Activated CD4-positive, alpha-beta T cell treated with anti-CD3 and anti-CD28 coated beads for 4 hours (primary cell): ENCODE measurements at places on chromosomes 5 and 9.

GRCh38 chr5:42872865-42873264 is 61.2 kb upstream of the SELENOP start:
- no peak for DNase-seq

GRCh38 chr5:36150676-36151433 is 832 bp downstream of the LMBRD2 start:
- DNase-seq = peak; percentile 9

DNA sequence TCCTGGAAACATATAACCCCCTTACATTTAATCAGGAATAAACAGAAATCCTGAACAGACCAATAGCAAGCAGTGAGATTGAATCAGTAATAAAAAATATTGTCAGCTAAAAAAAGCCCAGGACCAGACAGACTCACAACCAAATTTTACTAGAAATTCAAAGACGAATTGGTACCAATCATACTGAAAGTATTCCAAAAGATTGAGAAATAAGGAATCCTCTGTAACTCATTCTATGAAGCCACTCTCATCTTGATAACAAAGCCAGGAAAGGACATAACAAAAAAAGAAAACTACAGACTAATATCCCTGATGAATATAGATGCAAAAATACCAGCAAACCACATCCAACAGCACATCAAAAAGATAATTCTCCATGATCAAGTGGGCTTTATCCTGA is 714.0 kb downstream of the SEMA5A start:
- no peak for DNase-seq

DNA sequence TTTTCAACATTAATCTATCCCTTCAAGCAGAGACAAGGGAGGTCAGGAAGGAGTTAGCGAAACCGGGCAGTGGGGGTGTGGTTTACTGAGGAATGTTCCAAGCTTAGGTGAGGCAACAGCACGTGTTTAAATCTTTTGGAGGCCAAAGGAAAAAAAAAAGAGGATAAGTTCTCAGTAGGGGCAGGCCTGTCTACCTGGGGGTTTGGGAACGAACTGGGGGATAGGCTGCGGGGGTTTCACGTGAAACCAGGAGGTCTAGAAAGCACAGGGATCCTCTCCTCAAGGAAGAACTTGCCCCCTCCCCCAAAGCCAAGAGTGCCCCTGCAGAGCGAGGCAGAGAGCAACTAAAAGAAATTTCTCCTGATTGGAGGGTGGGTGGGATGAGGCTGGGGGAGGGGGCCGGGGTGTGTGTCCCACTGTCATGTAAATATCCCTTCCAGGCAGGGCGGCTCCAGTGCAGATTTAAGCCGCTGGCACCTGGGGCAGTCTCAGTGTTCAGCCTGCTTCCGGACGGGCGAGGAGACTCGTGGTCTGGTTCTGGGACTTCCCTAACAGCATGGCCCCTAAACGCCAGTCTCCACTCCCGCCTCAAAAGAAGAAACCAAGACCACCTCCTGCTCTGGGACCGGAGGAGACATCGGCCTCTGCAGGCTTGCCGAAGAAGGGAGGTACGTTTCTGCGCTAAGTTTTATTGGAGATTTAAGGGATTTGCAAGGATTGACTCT is 5.5 kb upstream of the SET start:
- DNase-seq = no peak

- DNase-seq = peak; percentile 39
Observed at GRCh38 chr5:95870105-95870672, 47.7 kb upstream of the GLRX start.

DNA sequence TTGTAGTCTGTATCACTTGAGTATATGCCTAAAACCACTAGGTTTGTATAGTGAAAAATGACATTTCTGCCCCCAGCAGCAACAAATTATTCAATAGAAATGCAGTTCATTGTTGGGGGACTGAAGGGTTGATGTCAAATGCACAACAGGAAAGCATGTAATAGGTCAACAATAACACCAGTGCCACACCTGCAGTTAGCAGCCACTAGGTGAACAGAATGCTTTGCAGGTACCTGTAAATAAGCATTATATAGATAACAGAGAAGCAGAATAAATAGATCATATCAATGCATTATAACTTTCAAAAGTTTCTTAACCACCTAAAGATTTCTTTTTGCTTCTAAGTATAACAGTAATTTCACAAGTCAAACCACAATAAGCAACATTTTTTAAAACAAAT is 435.9 kb upstream of the DMAC1 start:
- no peak for DNase-seq

GRCh38 chr5:109030360-109031143 is 282.9 kb downstream of the FER start:
- no peak for DNase-seq

DNA sequence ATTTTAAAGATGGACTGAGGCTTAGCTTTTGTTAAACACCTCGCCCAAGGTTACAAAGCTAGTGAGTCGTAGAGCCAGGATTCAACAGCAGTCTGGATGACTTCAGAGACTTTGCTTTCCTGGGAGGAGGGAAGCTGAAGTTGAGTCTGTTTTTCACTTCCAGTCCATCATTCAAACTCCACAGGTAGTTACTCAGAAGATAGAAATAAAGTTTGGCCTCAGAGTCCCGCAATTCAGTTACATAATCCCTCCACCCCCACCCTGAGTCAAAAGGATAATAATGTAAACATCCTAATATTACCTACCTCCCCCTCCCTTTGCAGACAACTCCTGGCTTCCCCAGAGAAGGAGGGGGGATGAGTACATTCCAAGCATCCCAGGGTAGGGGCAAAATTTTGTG is 8.1 kb downstream of the HBEGF start:
- DNase-seq = no peak

DNA sequence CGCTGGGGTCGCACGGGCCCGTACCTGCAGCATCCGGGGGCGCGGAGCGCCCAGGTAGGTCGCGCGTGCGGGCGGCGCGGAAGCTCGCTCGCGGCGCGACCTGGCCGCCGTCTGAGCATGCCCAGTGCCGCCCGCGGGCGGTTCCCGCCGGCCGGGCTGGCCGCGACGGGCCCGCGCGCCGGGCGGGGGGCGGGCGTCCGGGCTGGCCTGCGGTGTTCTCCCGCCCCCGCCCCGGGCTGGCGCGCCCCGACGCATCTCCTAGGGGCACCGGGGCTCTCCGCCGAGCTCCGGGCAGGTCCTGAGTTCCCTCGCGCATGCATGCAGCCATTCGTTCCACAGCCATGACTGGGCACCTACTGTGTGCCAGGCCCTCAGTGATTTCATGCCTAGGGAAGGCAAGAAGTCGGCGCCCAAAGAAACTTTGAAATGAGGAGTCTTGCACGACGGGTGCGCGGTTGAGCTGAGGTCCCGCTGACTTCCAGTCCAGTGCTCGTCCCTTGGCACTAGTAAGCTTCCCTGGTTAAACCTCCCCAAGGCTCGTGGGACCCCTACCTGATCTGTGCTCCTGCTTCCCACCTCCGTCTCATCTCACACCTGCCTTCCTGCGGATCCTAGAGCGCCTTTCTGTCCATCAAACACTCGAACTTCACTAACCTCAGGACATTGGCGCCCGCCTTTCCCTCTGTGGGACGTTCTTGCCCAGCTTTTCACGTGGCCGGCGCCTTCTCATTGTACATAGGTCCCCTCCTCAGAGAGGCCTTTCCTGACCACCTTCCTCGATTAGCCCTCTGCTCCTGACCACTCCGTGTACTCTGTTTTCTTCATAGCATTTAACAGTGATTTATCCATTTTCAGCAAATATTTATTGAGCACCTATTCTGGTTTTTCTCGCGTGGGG is at the start of gene PTPN3:
Gene PTPN3, minus strand, starts transcription at position 113 of the 898 bp plus-strand sequence. CDS start 34,873 bp downstream, outside the sequence.
- no peak for DNase-seq

DNA sequence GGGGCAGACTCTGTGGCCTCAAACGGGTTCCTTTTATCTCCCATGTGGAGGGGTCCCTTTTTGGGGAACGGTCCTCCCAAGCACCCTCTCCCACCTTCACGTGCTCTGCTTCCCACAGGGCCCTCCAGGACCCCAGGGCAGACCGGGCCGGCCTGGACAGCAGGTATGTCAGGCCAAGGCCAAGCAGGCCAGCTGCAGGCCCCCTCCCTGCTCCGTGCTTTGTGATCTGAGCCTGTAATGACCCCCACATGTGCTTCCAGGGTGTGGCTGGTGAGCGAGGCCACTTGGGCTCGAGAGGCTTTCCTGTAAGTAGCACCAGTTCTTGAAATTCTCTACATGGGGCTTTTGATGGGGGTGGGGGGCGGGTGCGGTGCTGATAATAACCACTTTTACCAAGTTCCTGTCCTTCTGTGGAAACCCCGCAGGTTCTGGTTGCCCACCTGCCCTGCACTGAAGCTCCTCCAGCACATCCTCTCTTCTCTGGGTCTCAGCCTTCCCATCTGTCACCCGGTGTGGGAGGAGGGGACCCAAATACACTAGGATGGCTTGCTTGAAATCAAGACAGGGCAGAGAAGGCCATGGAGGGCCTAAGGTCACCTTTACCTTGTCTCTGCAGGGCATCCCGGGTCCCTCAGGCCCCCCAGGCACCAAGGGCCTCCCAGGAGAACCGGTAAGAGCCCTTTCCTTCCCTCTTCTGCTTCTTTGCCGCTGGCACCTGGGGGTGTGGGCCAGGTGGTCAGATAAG is 57.9 kb upstream of the ORM1 start:
- no peak for DNase-seq

GRCh38 chr9:8684978-8685708 is 885.6 kb upstream of the DMAC1 start:
- no peak for DNase-seq

GRCh38 chr5:104400941-104401340 is 838.4 kb upstream of the NUDT12 start:
- DNase-seq = no peak

- DNase-seq = no peak
Observed at GRCh38 chr5:102375272-102375671, 79.2 kb upstream of the SLCO4C1 start.

DNA sequence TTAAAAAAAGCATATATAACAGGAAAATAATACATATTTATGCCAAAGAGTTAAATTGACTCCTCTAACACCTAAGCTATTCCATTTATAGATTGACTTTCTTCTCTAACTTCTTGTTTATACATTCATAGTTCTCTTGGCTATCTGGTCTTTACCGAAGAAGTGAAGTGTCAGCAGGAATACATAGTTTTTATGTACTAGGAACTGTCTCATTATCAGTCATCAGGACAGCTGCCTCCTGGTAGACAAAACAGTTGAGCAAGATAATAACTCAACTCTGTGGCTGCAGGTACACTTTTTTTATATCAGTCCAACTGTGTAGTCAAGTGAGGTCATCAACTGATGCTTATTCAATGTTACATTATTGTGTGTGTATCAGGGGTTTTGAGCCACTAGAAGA is 1436.0 kb upstream of the NUDT12 start:
- DNase-seq = no peak

DNA sequence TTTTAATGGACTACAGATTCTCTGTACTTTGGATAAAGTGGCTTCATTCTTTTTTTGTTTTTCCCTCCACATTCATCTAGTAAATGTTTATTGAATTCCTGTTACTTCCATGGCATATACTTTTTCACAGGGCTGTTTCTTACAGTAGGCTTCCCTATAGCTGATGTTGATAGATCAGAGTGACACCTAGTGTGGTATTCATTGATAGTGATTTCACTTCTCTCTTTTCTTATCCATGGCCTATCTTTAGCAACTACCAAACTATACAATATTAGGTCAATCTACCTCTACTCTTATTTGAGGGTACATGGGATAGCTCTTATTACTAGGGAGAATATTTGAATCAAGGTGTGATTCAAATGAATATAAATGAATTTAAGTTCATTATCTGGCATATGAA is 35.8 kb downstream of the FSD1L start:
- no peak for DNase-seq

DNA sequence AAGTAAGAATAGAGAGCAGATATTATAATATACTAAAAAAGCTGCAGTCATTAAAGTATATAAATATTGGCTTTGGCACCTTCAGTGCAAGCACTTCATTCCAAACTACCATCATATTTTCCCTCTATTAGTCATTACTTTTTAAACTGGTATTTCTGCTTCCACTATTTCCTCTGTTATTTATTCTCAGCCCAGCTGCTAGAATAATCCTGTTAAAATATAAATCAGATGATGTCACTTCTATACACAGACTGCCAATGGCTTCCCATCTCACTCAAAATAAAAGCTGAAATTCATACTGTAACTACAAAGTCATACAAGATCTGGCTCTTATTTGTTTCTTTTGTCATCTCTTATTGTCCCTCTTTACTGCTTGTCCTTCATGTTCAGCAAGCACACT is 432.9 kb downstream of the TLE4 start:
- DNase-seq = no peak

- no peak for DNase-seq
Observed at GRCh38 chr9:84969084-84969483, 299.6 kb downstream of the NTRK2 start.

DNA sequence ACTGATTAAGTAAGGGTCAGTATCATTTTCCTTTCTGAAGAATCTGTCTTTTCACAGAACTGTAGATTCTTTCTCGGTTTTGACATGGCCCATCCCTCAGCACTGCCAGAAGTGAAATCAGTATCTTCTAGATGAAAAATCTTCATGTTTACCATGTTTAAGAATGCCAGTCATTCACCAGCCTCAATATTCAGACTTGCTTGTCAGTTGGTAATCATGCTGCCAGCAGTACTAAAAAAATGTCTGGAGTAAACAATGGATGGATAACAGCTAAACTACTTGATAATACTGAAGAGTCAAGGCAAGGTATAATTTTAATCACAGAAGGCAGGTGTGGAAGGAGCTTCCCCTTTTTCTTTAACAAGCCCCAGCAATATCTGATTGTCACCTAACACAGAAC is 306.8 kb upstream of the DMAC1 start:
- no peak for DNase-seq

DNA sequence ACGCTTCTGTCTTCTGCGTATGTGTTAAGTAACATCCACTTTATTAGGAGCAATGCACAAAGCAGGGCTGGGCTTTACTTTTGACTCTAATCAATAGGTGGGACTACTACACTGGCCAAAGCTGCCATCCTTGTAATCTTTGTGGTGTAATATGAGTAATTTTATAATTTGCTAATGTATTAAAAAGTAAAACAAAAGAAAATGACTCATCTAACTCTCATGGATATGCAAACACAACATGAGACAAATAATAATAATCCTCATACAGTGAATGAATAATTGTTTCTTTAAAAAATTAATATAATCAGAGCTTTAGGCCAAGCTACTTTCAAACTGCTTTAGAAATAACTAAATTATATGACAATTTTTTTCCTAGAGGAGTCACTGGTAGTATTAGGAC is 90.7 kb downstream of the NR3C1 start:
- DNase-seq = no peak

DNA sequence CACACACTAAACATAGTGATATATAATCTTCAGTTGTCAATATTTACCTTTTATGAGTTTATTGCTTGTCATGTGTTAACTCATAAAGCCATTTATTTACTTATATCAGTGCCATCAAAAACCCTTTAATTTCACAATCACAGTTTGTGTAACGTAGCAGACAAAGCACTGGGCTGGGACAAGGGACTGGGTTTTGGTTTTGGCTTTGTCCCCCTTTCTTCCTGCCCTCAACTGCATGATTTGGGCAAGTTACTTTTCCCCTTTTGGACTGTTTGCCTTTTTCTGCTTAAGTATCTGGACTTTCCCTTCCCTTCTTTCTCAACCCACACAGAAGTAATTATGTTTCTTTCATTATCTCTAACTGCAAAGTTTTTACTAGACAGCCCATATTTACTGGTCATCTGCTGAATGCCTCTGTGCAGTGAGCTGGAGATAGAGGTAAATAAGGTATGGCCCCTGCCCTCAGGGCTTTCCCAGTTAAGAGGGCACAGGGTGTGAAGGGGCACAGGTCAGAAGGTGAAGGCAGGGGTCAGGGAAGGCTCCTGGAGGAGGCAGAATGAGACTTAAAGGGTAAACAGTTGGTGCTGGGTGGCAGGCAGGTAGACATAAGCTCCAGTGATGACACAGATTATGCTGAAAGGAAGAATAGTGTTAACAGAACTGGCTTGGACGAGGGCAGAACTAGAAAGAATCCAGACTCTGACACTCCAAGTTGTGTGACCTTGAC is 14.8 kb upstream of the NR3C1 start:
- DNase-seq = no peak

GRCh38 chr5:67620424-67621397 is 424.1 kb upstream of the CD180 start:
- DNase-seq = no peak
